Muscle of back (tissue), 13 donors: ENCODE measurements at places on chromosomes 11 and 22. TPM values are rescaled to one million over a fixed set of nuclear protein-coding genes. Genes with fewer than 3 reads are reported as not detected.

- DNase-seq: no peak
Measured at GRCh38 chr11:62446091-62446490, 27.3 kb downstream of the SCGB1A1 start.

GRCh38 chr11:90237004-90237403 is 14.2 kb upstream of the CHORDC1 start:
- no peak for DNase-seq

- no peak for DNase-seq
Measured at GRCh38 chr11:56473252-56473651, at the start of gene OR5M3. Gene OR5M3, minus strand, starts transcription at chr11:56473352. Its CDS starts 2,855 bp downstream, at chr11:56470497.

- DNase-seq: no peak
Measured at GRCh38 chr11:93784935-93785360, 866 bp downstream of the MED17 start.

- DNase-seq: peak; percentile 95
Measured at GRCh38 chr11:120168960-120169681, 31.2 kb upstream of the TRIM29 start.

DNA sequence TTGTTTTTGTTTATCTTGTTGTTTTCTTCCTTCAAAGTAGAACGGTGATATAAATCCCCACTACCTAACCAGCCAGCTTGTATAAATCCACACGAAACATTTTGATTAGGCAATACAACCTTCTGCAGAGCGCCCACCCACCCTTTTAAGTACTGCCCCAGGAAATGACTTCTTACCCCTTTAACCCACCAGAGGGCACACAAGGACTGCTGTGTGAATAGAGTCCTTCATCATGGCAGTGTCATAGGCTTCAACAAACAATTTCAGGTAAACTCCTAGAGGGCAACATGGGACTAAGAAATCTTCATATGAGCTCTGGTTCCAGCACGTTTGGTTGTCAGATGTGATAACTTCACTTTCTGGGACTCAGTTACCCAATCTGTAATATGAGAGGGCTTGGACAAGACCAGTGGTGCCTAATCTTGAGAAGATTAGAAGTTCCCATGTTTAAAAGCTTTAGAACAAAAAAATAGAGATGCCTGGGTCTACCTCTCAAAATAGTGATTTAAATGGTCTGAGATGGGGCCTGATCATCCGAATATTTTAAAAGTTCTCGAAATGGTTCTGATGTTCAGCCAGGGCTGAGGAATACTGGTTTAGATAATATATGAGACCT is 56.1 kb downstream of the PIWIL4 start:
- DNase-seq: peak; percentile 76

DNA sequence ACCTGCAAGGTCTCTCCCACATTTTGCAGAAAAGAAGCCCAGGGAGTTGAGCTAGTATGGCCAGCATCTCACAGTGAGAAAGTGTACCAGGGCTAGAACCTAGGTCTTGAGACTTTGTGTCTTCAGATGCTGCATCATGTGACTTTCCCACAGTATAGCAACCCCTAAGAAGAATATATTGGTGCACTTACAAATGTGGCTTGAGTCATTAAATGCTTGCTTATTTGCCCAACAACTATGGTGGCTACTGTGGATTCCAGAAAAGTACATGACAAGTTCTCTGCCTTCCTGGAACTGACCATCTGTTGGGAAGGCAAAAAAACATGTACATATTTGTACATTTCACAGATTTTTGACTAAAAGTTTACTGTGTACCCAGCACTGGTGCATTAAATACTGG is 55.0 kb downstream of the POLD3 start:
- DNase-seq: no peak

GRCh38 chr11:2396471-2396870 is 4.1 kb upstream of the TSSC4 start:
- no peak for DNase-seq

The RAG2 gene
- 0.44 TPM for polyA plus RNA-seq

DNA sequence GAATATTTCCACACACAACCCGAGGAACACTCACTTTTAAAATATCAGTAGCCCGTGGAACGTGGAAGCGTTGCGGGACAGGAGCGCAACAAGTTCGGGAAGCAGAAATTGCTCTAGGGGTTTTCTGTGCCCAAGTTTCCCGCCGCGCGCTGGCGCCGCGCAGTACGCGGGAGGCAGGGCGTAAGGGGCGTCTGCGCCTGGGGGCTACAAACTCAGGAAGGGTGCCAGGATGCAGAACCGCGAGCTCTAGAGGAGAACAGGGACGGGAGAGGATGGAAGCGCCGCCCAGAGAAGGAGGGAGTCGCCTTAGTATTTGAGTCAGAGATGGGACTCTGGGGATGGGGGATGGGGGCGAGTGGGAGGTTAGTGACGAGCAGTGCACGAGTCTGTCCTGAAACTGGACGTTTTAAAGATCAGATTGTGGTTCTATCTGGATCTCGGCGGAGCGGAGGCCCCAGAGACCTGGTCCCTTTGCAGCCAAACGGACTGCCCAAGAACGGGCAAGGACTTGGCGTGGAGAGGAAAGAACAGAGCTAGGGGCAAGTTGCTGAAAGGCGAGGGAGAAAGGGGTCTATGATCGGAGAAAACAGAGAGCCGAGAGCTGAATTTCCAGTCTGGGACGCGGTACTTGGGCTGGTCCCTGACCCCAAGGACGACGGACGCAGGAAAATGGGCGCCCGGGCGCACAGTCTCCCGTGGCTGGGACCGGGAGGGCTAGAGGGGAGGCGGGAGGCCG is 4.7 kb downstream of the BSX start:
- no peak for DNase-seq

- DNase-seq: no peak
Measured at GRCh38 chr11:55263081-55263480, 1.1 kb downstream of the TRIM48 start.

GRCh38 chr22:20509344-20510047 is 2.1 kb downstream of the MED15 start:
- peak; percentile 88 for DNase-seq

GRCh38 chr22:47570851-47571250 is 808.4 kb downstream of the TBC1D22A start:
- no peak for DNase-seq

The PLA2G3 gene
- not detected for polyA plus RNA-seq

DNA sequence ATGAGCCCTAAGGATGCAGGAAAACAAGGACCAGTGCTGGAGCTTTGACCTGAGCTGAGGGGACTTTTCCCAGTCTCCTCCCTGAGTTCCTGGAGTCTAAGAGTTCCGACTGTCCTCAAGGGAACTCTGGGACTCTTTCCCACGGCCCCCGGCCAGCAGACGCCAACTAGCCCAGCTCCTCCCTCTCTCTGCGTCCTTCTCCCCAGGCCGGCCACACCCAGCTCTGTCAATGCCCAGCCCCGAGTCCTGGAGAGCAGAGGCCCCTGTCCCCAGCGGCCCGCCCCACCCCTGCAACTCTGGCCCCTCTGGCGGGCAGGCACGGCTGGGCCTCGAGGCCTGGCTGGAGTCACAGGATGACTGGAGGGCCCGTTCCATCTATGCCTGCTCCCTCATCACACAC is 29.8 kb downstream of the NECTIN1 start:
- DNase-seq: peak; percentile 47

DNA sequence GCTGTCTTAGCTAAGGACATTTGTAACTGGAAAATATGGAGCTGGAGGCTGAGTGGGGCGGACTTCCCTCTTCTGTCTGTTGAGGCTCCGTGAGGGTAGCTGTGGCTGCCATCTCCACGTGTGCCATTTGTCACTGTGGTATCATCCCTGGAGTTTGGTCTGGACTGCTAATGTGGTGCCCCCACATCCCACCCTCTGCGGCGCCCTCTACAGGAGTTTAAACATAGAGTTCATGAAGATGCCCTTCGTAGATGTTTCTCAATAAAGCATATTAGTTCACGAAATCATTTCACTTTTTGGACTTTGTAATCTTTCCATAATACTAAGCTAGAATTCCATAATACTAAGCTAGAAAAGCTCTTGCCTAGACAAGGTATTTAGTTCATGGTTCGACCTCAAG is 52.4 kb downstream of the TECTA start:
- no peak for DNase-seq

The OSM gene
- 0.26 TPM for polyA plus RNA-seq

- DNase-seq: peak; percentile 3
Measured at GRCh38 chr11:85044911-85045310, 582.2 kb downstream of the DLG2 start.

DNA sequence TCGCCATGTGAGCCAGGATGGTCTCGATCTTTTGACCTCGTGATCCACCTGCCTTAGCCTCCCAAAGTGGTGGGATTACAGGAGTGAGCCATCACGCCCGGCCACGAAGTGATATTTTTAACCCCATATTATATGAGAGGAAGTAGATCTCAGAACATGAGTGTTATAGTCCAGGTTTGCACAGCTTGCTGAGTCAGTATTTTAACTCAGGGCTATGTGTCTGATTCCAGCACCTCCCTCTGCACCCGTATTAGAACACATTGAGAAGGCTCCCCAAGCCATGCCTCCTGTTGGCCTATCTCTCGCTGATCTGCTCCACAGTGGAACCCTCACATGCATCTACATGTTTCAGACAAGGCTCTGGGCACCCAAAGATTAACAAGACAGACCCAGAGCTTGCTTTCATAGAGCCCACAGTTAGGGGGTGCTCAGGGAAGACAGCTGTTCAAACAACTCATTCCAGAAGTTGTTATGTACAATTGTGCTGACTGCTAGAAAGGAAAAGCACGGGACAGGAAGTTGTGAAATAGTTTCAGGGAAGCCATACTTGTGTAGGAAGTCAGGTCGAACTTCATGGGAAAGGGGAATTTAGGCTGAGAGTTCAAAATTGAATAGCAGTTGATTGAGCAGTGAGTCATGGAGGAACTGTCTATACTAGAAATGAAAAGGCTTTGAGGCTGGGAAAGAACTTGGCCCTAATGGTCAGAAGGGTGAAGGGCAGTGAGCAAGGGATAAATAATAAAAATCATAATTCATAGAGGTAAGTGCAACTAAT is 49.3 kb upstream of the CLPB start:
- peak; percentile 53 for DNase-seq

DNA sequence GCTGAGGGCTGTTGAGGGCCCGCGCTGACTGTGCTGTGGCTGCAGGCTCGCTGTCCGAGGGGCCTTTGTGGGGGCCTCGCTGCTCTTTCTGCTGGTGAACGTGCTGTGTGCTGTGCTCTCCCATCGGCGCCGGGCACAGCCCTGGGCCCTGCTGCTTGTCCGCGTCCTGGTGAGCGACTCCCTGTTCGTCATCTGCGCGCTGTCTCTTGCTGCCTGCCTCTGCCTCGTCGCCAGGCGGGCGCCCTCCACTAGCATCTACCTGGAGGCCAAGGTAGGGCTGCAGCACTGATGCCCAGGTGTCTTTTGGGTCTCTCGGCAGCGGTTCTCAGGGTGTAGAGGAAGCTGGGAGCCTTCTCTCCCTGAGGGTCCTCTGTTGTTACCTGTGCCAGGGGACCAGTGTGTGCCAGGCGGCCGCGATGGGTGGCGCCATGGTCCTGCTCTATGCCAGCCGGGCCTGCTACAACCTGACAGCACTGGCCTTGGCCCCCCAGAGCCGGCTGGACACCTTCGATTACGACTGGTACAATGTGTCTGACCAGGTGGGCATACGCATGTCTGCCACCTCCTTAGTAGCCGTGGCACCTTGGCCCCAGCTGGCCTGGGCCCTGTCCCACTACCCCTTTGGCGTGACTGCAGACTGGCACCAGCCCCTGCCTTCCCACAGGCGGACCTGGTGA is 2.2 kb downstream of the GPR137 start:
- no peak for DNase-seq

GRCh38 chr11:44889266-44889665 is 61.4 kb downstream of the TP53I11 start:
- DNase-seq: no peak

- peak; percentile 60 for DNase-seq
Measured at GRCh38 chr22:30266445-30267381, at the start of gene OSM. Gene OSM, minus strand, starts transcription at chr22:30266851. Its CDS starts 52 bp downstream, at chr22:30266799.

The MUC5AC gene
- polyA plus RNA-seq: not detected

DNA sequence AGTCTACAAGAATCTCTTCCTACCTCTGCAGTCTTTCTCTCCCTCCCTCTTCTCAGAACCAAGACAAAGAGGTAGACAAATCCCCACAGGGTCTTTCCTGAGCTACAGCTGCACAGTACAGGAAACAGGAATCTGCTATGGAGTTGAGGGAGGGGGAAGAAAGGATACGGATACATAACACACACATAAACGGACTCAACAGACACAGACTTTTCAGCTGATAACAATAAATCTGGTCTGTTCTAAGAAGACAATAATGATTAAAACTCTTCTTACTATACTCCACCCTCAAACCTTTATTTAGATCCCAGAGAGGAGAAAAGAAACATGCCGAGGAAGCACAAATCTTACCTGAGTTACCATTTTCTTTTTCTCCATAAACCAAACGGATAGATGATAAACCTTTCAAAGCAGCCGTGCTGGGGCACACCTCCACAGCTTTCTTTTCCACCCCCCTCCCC is 122.2 kb downstream of the APOL5 start:
- DNase-seq: peak; percentile 61

The ARHGAP42 gene
- 28.1 TPM for polyA plus RNA-seq

GRCh38 chr11:86160541-86161149 is 83.9 kb upstream of the EED start:
- no peak for DNase-seq

- no peak for DNase-seq
Measured at GRCh38 chr11:127037001-127037400, 36.4 kb upstream of the KIRREL3 start.

The MOV10L1 gene
- polyA plus RNA-seq: 0.26 TPM

The PARVB gene
- 37.1 TPM for polyA plus RNA-seq

GRCh38 chr11:27934830-27935145 is 173.2 kb downstream of the KIF18A start:
- DNase-seq: peak; percentile 95

DNA sequence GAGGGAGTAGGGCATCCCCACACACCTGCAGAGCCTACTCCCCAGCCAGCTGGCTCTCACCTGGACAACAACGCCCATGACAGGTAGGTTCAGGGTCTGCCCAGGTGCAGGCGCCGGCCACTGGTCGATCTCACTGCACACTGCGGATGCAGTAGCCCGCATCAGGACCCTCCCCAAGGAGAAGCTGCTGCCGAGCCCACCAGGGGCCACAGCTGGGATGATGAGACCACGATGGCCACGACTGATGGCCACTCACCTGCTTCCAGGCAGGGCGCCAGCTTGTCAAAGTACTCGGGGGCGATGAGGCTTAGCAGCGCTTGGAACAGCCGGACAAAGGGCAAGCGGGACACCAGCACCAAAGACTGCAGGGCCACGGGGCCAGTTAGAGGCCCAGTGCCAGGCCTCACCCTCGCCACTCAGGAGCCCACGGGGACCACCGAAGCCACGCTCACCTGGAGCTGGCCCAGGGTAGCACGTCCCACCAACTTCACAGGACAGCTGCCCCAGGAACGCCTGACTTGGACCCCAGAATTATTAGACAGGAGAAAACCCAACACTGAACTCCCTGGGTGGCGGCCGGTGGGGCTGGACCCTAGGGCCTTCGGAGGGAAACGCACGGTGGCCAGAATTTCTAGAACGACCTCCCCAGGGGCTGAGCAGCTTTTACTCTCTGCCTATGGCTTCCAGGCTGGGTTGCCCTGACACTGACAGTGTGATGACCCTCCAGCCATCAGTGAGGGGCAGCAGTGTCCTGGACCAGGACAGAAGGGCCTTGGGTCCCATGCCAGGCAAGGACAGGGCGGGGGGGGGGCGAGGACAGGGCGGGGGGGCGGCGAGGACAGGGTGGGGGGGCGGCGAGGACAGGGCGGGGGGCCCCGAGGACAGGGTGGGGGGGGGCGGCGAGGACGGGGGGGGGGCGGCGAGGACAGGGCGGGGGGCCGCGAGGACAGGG is 8.9 kb upstream of the PLXNB2 start:
- DNase-seq: no peak

GRCh38 chr11:86987679-86988078 is 32.5 kb upstream of the FZD4 start:
- DNase-seq: no peak
